ENCODE measurements at places on chromosomes 7 and 10.
A peak's percentile ranks its signal among the peaks of the same experiment; 100 is the strongest.

DNA sequence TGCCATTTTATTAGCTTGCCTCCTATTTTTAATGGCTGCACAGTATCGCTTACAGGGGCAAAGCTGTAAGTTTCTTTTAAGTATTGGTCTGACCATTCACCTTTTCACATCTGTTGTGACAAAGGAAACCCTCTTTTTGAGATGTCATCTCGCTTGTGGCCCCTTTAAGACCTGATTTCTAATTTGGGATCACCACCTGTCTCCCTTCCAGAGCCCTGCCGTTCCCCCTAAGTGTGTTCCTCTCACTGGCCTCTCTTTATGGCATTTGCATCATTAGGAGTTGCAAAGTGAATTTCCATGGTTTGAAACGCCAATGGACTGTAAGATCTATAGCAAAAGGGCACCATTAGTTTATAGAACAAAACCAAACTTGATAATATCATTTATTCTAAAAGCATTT, 1.4 kb downstream of the EPDR1 start:
- no peak for DNase-seq

GRCh38 chr10:77158666-77159065, 478.9 kb downstream of the KCNMA1 start:
- DNase-seq, result no peak

DNA sequence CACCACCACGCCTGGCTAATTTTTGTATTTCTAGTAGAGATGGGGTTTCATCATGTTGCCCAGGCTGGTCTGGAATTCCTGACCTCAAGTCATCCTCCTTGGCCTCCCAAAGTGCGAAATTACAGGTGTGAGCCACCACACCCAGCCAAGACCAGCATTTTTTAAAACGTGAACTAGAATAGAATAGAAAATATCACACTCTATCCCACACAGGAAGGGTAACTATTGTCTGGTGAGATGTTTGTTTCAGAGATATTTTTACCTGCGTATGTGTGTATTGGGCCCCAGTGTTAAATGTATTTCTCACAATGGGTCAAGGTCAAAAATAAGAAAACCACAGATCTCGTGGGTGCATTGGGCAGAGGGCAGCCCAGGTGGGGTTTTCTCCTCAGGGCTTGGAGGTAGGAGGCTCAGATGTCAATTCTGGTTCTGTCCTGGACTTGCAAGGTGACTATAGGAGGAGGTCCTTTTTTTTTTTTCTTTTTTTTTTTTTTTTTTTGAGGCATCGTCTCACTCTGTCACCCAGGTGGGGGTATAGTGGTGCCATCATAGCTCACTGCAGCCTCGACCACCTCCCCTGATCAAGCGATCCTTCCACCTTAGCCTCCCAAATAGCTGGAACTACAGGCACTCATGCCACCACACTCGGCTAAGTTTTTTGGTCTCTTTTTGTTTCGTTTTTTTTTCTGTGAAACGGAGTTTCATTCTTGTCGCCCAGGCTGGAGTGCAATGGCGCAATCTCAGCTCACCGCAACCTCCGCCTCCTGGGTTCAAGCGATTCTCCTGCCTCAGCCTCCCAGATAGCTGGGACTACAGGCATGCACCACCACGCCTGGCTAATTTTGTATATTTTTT, 19.0 kb downstream of the SH2B2 start:
- DNase-seq, result no peak

- no peak for DNase-seq
These were observed 319 bp upstream of the GATA3 start for GRCh38 chr10:8054244-8054493.

- DNase-seq, result no peak
These were observed 115.3 kb downstream of the NRCAM start for GRCh38 chr7:108340856-108341411.

DNA sequence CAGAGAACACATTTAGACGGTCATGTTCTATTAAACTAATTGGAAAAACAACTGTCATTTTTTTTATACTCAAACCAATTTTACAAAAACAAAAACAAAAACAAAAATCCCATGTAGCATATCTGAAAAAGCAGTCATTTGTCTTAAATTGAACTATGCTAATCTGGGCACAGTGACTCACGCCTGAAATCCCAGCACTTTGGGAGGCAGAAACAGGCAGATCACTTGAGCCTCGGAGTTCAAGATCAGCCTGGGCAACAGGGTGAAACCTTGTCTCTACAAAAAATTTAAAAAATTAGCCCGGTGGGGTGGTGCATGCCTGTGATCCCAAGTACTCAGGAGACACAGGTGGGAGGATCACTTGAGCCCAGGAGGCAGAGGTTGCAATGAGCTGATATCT, 253.4 kb downstream of the DOCK4 start:
- DNase-seq, result no peak

GRCh38 chr7:93228302-93228701, 2.0 kb upstream of the HEPACAM2 start:
- DNase-seq, result peak; percentile 32

DNA sequence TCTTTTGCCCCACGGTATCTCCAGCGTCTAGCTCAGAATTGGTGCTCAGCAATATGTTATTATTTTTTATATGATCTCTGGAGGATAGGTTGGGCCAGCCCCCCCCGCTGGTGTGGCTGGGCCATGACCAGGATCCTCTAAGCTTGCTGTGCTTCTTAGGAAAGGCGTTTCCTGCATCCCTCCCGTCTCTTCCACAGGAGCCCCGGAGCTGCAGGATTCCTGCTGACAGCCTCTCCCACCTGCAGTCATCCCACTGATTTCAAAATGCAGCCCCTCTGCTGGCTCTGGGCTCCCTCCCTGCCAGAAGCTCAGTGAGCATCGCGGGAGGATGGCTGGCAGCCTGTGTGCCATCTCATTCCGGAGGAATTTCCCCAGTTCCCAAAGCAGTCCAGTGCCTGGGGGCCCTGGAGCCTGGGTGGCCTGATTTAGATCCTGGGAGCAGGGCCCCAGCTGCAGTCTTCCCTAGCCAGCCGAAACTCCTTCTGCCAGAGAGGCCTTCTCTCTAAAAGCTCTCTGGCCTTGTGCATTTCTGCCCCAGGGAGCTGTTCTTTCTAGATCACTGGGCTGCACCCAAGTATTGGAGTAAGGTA, 21.8 kb upstream of the GOLGA7B start:
- DNase-seq, result no peak

- DNase-seq, result no peak
These were observed 8.8 kb downstream of the DEPP1 start for GRCh38 chr10:44969854-44970253.

DNA sequence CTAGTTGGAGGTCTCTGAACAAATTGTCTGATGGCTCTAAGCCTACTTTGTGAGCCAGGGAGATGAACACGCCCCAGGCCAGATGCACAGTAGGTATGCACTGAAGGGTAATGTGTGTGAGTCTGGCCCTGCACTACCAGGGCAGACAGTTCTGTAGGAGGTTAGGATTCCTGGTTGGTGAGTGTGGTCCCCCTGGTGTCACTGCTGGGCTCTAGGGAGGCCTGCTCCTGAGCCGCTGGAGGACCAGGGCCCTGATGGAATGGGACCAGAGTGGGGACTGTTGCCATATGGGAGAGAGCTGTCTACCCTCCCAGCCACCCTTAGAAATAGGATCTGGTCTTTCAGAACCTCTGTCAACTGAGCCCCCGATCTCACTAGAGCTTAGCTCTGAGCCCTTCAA, 42.0 kb downstream of the CDH23 start:
- DNase-seq, result no peak

GRCh38 chr10:22183771-22184461, 33.9 kb downstream of the EBLN1 start:
- DNase-seq, result no peak

- DNase-seq, result peak; percentile 7
These were observed 81.9 kb upstream of the DYNC1I1 start for GRCh38 chr7:95690367-95690947.

GRCh38 chr7:135687466-135687865, 25.2 kb downstream of the STMP1 start:
- DNase-seq, result no peak

DNA sequence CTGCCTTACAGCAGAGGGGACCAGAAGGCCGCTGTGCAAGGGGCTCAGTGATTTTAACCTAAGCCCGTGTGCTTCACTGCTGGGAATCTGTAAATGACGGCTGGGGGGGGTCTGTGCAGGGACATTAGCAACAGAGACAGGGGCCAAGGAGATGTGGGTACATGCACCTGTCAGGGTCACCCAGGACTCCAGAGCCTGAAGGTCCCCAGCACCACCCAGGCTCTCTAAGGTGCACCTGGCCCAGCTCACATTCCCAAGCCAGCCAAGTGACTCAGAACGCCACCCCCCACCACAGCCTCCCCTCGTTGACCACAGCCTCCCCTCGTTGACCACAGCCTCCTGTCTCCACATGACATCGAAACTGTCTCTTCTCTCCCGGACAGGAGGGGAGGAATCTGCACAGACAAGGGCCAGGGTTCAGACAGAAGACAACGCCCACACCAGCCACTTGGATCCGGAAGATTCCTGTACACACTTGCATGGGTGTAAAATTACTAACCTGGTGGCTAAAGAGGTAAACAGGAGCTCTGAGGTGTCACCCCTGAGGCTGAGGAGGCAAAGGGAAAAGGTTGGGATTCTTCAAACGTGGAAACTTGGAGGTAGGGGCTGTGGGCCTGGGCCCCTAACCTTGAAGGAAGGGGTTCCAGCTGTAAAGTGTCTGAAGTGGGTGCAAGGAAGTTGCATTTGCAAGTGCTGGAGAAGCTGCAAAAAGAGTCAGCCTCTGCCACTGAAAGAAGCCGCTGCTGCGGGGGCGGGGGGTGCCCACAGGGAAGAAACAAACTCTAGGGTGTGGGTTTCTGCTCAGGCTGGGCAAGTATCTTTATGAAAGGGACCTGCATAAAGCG, 27.0 kb downstream of the CALML3 start:
- DNase-seq, result no peak

GRCh38 chr10:4242561-4243035, 457.6 kb upstream of the KLF6 start:
- peak; percentile 68 for DNase-seq

DNA sequence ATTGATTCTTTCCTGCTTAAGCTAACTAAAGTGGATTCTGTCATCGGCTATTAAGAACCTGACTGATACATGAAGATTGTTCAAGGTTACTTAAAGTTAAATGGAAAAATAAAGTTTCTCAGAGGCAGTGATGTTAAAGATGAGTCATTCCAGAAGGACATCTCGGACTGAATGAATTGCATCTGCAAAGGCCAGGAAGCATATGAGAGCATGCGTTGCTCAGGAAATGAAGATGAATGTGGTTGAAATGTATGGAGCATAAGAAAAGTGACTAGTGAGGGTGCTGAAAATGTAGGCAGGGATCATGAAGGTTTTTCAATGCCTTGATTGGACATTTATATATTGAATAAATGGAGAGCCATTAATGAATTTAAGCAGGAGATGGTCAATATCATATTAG, 133.9 kb upstream of the GHITM start:
- DNase-seq, result no peak

Data from pulmonary artery endothelial cell (primary cell).